CD4-positive, alpha-beta T cell treated with Interleukin-15 for 1 hour (primary cell): ENCODE measurements at places on chromosomes 4 and X.

- no peak for DNase-seq
Measured at GRCh38 chrX:123854329-123854728, 5.5 kb upstream of the XIAP start.

- DNase-seq = no peak
Measured at GRCh38 chr4:54696649-54697048, 38.9 kb downstream of the KIT start.

DNA sequence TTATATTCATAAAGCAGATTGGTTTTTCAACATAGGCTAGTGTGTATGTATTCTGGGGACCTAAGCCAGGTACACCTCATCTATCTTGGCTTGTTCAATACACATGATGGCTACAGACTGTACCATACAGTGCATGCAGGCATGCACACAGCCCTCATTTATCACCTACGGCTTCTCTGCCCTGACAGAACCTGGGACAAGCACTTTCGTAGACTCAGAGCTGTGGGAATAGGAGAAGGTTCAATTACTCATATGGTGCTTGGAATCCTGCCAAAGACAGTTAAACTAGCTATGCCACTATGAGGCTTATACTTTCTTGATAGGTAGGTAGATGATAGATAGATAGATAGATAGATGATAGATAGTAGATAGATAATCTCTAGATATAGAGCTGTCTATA is 457.2 kb downstream of the GALNTL6 start:
- no peak for DNase-seq

DNA sequence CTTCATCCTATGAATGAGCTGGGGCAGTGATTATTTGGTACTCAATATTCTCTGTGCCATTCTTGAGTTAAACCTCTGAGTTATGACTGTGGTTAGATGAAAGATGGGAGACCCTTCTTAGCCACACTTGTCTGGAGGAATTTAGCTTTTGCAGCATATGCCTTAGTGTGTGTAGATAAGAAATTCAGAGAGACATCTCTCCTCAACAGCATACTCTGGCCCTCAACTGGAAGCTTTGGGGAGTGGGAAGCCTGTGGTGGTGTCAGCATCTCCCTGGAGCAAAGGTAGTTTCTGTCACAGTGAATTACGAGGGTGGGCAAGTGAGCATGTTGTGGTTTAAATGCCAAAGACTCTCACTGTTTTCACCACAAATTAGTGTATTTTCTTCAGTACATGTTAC is 58.7 kb downstream of the UGT2A3 start:
- no peak for DNase-seq

DNA sequence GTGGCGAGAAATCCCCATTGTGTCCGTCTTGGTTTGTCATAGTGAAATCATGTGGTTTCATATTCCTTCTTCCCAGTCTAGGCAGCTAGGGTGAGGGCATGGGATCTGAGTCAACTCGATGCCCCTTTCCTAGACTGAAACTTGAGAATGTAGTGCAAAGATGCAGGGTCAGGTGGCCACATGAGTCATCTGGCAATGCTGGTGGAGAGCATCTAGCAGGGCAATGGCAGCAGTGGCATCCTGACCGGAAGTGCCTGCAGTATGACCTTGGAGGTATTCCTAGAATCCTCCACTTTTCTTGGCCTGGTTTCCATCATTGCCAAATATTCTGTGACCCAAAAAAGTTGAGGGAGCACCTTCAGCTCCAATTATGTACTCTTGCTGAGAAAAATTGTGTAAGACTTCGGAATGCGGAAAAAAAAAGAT is 39.1 kb upstream of the TMEM184C start:
- no peak for DNase-seq

- DNase-seq = no peak
Measured at GRCh38 chrX:6026980-6027379, 201.7 kb downstream of the NLGN4X start.

- DNase-seq = no peak
Measured at GRCh38 chr4:161829591-161829990, 334.2 kb downstream of the FSTL5 start.

DNA sequence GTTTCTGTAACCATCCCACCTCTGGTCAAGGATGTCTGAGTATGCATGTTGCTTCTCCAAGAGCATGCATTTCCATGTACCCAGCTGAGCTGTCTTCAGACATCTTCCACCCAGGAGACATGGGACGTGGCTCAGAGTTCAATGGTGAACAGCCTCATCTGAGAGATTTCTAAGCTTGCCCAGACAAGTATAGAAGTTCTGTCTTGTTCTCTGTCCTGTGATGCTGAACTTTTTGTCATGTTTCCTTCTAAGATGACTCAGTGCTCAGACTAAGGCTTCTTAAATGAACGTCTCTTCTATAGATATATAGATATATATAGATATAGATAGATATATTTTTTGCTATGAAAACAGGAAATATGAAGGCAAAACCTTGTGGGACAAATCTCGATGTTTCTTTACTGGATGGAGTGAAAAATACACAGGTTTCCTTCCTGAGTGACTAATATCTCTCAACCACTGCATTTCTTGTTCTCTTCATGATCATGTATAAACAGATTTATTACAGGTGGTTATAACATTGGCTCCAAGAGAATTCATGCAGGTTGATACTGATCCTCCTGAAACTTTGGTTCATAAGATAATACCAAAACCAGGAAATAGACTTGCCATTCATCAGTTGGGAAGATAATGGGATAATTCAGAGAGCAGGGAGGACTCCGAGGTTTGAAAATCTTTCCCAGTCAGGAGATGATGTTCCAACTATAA is 168.2 kb downstream of the ZNF518B start:
- no peak for DNase-seq

DNA sequence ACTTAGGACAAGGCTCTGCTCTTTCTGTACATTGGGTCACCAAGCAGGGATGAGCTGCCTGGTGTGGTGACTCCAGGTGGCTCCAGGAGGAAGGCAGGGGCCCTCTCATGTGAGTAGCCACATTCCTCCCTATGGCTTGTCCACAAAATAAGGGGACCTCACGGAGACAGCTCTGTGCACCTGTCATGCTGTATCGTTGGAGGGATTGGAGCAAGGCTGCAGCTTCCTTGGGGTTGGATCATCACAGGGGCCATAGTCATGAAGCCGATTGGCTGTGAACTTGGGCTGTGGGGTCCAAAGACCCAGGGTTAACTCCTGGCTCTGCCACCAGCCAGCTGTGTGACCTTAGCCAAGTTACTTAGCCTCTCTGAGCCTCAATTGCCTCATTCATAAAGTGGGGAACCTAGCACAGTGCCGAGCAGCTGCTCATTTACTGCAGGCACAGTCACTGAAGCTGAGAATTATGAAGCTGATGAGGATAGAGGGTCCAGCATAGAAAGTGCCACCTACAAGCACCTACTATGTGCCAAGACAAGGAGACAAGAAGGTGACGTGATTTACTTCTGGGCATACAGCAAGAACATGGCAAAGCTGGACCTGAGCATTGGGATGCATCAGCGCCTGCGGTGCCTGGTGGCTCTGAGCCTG is 11.8 kb upstream of the KIAA0232 start:
- DNase-seq = no peak

- no peak for DNase-seq
Measured at GRCh38 chrX:149531599-149531998, 9.2 kb upstream of the EOLA1 start.

- no peak for DNase-seq
Measured at GRCh38 chr4:182141061-182141460, 102.1 kb upstream of the TENM3 start.

DNA sequence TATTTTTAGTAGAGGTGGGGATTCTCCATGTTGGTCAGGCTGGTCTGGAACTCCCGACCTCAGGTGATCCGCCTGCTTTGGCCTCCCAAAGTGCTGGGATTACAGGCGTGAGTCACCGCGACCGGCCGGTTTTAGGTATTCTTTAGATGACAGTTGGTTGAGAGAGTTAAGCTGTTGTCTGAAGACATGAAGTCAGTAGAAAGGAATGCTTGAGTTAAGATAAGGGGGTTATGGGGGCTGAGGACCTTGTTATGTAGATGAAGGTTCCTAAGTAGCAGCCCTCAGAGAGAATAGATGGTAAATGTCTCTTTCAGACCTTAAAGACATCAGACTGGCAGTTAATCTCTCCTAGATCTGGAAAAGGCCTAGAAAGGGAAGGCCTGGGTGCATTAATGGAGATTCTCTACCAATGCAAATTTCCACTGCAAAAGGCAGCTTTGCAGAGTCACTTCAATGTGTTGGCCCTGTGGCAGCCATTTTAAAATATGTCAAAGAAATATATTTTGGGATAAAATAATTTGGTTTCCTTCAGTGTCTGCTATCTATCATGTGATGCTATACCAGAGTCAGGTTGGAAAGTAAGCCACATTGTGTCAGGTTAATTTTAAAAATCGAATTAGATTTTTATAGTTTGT is 6.4 kb upstream of the ZNF674 start:
- DNase-seq = no peak

DNA sequence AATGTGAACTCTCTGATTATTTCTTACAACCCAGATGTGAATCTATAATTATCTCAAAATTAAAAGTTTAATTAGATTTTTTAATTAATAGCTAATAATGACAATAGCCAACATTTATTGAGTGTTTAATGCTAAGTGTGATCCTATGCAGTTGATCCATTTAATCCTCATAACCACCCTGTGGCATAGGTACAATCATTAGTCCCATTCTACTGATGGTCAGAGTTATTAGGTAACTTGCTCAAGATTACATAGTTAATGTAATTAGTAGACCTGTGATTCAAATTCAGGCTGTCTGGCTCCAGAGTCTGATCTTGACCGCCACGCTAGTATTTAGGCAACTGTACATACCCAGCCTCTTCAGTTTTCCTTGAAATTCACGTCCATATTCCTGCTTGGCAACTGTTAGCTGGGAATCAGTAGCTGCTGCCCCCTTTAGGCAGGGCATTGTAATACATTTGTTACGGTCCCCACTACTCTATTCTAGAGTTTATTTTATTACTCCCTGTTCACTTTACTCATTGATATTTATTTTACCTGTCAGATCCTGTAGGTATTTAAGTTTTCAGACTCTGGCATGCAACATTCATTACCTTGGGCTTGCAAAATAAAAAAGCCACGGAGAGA is 20.6 kb upstream of the TEC start:
- no peak for DNase-seq

GRCh38 chr4:5423670-5424069 is 284.7 kb downstream of the EVC2 start:
- no peak for DNase-seq

DNA sequence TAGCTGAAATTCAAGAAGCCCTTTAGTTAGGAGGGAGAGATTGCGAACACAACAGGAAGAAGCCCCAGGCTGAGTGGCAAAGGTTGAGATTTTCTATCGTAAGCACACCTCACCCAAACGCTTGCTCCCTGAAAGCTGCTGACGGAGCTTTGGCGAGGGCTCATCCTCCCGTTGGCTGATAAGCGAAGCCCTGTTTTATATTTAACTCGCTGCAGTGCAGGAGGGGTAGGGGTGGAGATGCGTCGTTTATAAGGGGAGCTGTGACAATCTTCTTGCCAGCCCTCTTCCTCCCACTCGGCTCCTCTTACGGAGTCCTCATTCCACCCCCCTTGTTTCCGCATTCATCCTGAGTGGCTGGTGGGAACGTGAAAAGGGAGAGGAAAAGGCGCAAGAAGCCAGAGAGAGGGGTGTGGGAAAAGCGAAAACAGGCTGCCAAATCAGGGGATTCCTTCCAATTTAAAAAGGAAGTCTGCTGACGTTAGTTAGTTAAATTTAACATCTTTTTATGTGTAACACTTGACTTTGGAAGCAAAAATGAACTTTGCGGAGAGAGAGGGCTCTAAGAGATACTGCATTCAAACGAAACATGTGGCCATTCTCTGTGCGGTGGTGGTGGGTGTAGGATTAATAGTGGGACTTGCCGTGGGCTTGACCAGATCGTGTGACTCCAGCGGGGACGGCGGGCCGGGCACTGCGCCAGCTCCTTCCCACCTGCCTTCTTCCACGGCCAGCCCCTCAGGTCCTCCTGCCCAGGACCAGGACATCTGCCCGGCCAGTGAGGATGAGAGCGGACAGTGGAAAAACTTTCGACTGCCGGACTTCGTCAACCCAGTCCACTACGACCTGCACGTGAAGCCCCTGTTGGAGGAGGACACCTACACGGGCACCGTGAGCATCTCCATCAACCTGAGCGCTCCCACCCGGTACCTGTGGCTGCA is at the start of gene ENPEP:
Gene ENPEP (plus strand): TSS at position 275 of the 938 bp plus-strand sequence. CDS start 260 bp downstream, at position 535.
- DNase-seq = no peak

GRCh38 chrX:77087529-77088169 is 359.5 kb upstream of the FGF16 start:
- no peak for DNase-seq

DNA sequence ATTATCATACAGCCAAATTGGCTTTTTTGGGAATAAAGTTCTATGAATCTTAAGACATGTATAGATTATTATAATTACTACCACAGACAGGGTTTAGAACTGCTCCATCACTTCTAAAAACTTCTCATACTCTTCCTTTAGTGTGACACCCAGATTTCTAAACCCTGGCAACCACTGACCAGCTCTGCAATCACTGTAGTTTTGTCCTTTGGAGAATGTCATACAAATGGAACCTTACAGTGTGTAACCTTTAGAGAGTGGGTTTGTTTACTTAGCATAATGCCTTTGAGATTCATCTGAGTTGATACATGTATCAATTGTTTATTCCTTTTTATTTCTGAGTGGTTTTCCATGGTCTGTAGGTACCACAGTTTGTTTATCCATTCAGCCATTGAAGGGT is 95.0 kb downstream of the TMEM164 start:
- DNase-seq = no peak

DNA sequence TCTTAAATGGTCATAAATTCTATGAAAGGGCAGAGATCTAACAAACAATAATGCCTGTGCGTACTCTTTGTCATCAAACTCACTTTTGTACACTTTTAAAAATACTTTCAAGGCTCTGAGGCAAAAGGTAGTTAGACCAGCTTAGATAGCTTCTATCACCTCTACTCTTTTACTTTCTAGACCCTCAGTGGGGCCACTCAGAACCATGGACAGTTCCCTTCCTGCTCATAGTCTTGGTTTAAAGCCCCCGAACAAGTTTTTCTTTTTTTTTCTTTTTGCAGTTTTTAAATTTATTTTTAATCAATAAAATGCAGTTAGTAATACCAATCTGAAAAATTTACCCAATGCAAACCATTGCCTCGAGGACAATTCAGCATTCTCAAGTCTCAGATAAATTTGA is 460.5 kb upstream of the CNKSR2 start:
- no peak for DNase-seq

DNA sequence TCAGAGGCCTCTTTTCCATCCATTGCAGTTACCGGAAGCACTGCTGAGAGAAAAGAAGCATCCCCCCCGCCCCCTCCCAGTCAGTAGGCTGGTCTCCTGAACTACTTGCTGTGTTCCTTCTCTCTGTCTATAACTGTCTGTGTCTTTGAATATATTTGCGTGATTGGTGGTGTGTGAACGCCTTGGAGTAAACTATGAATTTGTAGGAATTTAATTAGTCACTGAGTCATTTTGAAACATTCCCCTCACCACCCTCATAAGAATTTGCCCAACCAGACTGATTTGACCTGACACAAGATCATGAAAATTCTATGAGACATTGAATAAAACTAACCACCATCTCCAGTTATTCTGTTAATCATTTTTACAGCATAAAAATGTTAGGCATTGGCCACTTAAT is 6.7 kb upstream of the NXF3 start:
- no peak for DNase-seq

DNA sequence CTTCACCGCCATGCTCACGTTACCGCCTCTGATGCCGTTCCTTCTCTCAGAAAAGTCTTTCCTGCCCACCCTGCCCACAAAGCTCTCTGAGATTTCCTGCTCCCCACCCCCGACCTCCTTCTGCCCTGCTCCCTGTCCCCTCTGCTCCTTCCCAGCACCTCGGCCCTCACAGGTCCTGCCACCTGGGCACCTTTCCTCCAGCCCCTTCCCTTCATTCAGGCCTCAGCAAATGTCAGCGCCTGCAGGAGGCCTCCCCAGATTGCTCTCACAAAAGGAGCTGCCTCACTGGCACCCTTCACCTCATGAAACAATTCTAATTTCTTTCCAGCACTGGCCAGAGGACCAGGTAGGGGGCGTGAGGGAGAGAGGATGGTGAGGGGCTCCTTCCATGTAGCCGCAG is 33.6 kb upstream of the MXD4 start:
- no peak for DNase-seq
